ENCODE measurements at places on chromosomes 13 and 19.

- DNase-seq: peak; percentile 42
Observed at GRCh38 chr13:32737111-32737571, 150.9 kb downstream of the PDS5B start.

DNA sequence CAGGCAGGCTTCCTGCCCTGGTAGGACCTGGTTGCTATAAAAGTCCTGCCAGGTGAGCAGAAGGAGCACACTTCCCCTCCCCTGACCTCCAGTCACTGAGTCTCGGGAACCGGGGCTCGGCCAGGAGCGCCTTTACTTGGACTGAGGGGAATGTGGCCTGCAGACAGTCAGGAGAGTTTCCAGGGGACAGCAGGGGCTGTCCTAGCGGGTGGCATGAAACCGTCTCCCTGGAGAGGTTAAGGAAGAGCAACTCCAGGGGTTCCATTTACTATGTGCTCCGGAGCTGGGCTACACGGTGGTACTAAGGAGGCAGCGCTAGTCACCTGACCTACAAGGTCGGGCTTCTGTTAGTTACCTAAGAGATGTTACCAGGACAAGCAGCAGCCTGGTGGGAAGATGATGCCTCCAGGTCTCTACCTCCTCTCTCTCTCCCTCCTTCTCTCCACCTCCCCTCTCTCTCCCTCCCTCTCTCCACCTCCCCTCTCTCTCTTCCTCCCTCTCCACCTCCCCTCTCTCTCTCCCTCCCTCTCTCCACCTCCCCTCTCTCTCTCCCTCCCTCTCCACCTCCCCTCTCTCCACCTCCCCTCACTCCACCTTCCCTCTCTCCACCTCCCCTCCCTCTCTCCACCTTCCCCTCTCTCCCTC, 4.1 kb upstream of the CNOT3 start:
- DNase-seq: peak; percentile 85

DNA sequence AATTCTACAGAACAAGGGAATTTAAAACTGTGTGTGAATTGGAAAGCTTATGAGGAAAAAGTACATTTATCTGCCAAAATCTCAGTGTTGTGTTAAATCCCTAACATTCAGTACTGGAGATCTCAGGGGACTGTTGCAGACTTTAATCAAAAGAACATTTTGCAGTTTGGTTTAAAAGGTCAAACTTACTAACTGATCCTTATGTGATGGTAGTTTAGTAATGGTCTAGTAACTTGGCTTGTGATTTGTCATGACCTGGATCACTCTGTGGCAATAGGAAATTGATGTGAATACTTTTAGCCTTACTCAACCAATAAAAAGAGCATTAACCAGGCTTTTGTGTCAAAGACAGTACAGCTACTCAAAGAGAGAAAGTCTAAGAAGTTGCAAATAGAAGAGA, 862.1 kb upstream of the MIR17HG start:
- DNase-seq: peak; percentile 64

- no peak for DNase-seq
Observed at GRCh38 chr13:42395086-42395821, 123.3 kb downstream of the AKAP11 start.

DNA sequence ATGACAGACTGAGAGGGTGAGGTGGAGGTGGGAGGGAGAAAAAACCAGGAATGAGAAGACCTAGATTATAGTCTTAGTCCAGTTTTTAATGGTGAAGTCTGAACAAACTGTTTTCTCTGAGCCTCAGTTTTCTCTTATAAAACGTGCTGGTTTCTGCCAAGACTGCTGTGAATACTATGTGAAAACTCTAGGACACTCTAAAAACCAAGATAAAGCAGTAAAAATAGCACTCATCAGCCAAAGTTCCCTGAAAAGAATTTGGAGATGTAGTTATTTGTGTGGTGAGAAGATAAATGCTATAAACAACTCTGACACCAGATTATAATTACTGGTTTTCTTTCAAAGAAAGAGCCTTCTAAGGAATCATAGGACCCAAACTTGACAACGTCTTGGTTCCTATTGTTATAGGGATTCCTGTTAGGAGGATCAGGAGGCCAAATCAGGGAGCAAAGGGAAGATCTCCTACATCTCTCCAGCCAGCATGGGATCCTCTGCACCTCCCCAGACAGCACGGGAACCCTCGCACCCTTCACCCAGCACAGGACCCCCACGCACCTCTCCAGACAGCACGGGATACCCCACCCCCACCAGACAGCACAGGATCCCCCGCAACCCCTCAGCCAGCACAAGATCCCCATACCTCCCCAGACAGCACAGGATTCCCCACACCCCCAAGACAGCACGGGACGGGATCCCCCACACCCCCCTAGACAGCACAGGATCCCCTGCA, 130.2 kb downstream of the MIPEP start:
- DNase-seq: no peak

GRCh38 chr19:14091813-14092462, 1.4 kb upstream of the SAMD1 start:
- peak; percentile 72 for DNase-seq

DNA sequence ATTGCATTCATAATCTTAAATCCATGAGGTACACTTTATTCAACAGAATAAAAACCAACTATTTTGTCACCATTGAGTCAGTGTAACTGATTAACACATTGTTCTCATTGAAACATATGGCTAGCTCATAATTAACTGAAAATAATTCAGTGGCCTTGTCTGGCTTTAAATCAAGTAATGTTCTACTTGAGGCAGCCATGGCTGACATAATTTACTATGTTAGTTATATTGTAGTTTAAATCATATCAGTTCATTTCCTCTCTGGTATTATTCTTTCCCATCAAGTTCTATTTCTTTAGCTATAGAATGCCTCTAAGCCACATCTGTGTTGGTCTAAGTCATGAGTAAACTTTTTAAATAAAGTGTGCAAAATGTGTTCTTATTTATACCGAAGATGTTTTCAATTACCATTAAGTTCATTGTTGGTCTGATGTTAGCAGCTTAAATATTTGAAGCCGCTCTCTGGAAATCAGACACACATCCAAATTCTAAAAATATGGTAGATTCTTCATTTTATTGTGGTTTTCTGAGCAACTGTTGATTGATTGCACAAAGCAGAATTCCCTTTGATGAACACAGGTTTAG, 393.7 kb downstream of the GPC6 start:
- DNase-seq: no peak

- no peak for DNase-seq
Observed at GRCh38 chr13:65609350-65609749, 1620.8 kb downstream of the PCDH9 start.

- no peak for DNase-seq
Observed at GRCh38 chr19:48968179-48968661, 3.1 kb downstream of the FTL start.

DNA sequence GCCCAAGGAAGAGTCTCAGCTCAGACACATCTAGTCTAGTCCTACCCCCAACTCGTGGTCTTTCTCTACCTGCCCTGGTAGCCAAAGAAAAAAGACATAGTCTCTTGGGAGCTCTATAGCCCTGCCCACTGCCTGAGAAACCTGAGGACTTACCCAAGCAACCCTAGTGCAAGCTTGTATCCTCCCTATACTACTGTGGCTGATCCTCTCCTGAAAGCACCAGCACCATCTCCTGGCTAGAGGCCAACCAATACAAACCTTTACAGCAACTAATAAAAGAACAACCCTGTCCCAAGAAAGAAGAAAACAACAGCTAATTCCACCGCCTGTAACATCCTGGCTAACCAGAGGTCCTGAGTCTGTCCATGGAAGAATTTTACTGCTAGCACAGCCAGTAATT, 532.4 kb downstream of the SLITRK6 start:
- no peak for DNase-seq

DNA sequence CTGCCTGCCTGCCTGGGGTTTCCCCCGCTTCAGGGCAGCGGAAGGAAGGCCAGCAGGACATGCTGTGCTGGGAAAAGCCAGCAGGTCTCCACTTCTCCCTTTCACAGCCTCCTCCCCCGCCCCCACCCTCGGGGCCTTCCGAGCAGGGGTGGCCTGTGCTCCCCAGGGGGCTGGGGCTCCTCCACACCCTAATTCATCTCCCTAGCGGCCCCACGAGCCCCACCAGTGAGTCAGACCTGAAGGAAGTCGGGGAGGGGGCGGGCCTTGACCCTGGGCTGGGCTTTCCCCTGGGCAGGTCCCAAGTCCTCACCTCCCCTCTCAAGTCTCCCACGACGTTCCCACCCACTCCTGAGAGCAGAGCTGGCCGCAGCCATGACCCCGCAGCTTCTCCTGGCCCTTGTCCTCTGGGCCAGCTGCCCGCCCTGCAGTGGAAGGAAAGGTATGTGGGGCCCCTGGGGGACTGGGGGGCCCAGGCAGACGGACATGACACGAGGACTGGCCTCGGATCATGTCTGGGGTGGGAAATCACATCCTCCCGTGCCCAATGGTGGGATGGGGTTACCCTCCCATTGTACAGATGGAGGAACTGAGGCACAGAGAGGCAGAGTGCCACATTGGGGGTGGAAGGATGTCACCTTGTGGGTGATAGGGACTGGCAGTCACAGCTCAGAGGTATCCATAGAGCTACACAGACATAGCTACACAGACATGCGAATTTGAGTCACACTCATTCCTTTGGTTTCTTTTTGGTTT, at the start of gene EBI3:
TSS of gene EBI3 (plus strand) at position 345 of the 753 bp plus-strand sequence. CDS start at position 373, 28 bp downstream.
- DNase-seq: peak; percentile 45

GRCh38 chr19:19655051-19655594, 8.4 kb downstream of the ATP13A1 start:
- no peak for DNase-seq

DNA sequence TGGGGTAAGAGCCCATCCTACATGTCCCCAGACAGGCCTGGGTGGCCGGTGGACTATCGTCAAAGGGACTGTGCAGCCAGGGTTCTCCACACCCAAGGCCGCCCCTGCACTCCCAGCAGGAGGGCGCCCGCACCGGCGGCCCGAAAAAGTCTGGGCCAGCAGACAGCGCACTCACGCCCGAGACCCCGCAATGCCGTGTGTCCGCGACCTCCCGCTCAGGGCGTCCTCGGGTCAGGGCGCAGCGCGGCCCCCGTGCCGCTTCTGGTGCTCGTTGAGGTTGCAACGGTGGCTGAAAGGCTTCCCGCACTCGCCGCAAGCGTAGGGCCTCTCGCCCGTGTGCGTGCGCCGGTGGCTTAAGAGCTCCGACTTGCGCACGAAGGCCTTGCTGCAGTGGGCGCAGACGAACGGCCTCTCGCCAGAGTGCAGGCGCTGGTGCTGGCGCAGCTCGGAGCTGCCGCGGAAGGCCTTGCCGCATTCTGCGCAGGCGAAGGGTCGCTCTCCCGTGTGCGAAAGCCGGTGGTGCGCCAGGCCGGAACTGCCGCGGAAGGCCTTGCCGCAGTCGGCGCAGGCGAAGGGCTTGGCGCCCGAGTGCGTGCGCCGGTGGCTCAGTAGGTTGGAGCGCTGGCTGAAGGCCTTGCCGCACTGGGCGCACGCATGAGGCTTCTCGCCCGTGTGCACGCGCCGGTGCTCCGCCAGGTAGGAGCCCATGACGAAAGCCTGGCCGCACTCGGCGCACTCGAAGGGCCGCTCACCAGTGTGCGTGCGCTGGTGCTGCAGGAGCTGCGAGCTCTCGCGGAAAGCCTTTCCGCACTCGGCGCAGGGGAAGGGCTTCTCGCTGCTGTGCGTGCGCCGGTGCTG, 2.8 kb upstream of the A1BG start:
- peak; percentile 75 for DNase-seq

GRCh38 chr19:872266-872951, 12.9 kb downstream of the CFD start:
- DNase-seq: peak; percentile 68

DNA sequence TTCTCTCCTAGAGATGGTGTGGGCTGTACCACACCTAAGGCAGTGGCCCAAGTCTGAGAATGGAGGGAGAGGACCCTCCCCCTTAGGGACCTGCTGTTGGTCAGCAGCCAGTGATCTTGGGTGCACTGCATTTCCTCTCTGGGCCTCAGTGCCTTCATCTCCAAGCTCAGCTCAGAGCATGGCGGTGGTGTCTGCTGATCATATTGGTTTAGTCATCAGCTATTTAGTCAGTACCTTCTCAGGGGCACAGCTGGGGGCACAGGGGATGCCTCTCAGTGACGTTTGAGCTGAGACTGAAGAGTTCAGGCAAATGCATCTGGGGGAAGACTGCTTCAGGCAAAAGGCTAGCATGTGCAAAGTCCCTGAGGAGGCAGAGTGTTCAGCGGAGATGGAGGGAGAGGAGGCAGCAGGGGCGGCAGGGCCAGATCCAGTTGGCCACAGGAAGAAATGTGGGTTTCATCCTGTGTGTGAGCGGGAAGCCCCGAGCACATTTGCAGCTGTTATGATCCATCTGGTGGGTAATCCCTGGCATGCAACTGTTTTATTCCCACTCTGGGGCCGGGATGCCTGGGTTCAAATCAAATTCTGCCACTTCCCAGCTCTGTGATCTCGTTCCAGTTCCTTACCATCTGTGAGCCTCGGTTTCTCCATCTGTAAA, 15.7 kb upstream of the PGLS start:
- no peak for DNase-seq

DNA sequence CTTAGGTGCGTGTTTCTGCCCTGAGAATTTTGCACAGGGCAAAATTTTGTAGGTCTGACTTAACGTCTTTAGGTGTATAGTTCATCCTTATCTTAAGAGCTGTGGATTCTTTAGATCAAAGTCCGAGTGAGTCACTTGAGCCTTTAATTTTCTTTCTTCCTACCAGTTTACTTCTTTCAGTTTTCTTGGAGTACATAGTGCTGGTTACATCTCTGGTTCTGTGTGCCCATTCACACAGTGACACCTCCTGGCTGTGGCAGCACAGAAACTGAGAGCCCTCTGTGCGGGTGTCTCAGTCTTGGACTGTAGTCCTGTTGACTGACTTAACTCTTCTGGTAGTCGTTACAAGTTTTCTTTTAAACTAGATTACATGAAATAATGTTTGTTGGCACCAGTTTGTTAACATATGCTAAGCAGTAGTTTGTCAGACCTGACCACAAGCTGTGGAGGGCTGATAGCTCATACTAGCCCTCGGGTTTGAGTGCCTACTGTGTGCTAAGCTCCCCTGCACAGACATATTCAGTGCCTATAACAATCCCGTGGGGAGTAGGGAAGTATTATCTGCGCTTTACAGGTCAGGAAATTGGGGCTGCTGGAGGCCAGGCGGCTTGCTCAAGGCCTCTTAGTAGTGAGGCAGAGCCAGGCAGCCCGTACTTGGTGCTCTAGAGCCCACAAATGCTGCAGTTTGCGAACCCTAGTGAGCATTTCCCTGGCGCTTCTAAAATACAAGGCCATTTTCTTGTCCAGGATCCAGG, 1.6 kb downstream of the GATAD2A start:
- peak; percentile 59 for DNase-seq

GRCh38 chr19:48681127-48681470, 8.3 kb upstream of the NTN5 start:
- DNase-seq: peak; percentile 75

DNA sequence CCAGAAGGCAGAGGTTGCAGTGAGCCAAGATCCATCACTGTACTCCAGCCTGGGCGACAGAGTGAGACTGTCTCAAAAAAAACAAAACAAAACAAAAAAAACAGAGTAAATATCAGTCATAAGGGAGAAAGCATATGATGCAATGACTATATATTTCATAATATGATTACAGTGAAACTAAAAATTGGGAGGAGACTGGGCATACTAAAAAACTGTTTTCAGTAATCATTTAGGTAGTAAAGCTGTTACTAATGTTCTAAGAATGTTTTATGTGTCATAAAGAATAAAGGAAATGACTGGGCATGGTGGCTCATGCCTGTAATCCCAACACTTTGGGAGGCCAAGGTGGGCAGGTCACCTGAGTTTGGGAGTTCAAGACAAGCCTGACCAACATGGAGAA, 15.9 kb downstream of the ZNF573 start:
- DNase-seq: no peak
